Activated CD4-positive, alpha-beta memory T cell treated with anti-CD3 and anti-CD28 coated beads, Interleukin-2, amount 10 ng/mL, durations not matched to agents 7 days and 5 days (primary cell): ENCODE measurements at places on chromosomes 6 and 20. TPM values are rescaled to one million over a fixed set of nuclear protein-coding genes. Genes with fewer than 3 reads are reported as not detected.

GRCh38 chr6:157849288-157850017 is 26.4 kb downstream of the SNX9 start:
- H3K27me3 ChIP-seq = no peaks in the 10 kb centered on the region
- peaks cover 29% of the 10 kb centered on the region for H3K4me1 ChIP-seq
- peaks cover 19% of the 10 kb centered on the region for H3K36me3 ChIP-seq
- no peak for DNase-seq
- no peak overlapping the region for H3K4me3 ChIP-seq

GSTA2 gene
- total RNA-seq = not detected

YWHAB gene
- 279 TPM for total RNA-seq

DNA sequence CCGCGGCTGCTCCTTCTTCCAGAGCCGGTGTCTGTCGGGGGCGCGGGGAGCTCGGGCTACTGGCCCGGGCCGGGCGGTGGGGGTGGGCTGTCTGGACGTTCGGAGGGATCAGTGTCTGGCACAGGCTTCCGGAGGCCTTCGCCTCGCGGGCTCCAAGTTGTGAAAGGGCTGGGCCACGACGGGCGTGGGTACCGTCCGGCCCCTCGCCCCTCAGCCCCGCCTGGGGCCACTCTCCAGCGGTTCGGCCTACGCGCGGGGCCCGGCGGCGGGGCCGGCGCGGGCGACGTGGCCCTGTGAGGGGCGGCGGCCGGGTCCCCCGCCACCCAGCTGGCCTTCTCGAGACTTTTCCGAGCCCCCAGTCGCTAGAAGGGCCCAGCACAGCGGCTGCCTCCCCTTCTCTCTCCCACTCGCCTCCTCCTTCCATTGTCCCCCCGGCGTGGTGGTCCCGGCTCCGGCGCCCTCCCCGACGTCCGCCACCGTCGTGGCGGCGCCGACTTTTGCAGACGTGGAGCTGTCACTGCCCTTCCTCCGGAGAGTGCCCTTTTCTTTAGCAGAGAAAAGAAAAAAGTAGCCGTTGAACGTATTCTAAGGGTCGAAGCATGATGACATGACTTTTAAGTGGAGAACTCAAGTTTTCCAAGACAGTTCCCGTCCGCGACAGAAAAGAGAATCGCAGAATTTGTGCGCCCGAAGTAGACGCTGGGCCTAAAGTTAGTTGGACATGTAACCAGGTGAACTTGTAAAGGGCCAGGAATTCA is 571 bp downstream of the ITCH start:
- peak overlapping the region; percentile 90 for H3K27ac ChIP-seq
- peak overlapping the region; percentile 96 for H3K4me3 ChIP-seq
- peaks cover 34% of the 10 kb centered on the region for H3K36me3 ChIP-seq
- peak; percentile 24 for DNase-seq
- H3K4me1 ChIP-seq = peaks cover 52% of the 10 kb centered on the region

SLC22A1 gene
- 1.3 TPM for total RNA-seq

DNA sequence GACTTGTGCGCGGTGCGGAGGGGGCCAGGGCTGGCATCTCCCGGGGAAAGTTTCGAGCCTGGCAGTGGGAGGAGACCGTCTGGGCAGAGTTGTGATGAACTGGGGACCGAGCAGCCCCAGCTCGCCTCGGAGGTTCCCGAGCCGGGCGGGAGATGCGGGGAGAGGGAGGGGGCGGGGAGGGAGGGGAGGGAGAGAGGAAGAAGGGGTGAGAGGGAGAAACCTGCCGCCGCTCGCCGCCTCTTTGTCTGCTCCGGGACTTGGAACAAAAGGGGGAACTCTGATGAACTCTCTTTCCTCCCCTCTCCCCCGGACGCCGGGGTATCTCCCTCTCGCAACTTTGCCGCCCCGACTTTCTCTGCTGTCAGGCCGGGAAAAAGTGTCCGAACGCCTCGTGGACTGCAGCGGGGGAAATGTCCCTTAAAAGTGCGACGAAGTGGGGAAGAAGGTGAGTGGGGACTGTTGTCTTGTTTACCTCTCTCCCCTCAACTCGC is 72.7 kb downstream of the SOX4 start:
- no peak overlapping the region for H3K4me3 ChIP-seq
- no peak overlapping the region for H3K27ac ChIP-seq
- H3K36me3 ChIP-seq = peaks cover 5% of the 10 kb centered on the region
- no peak for DNase-seq

DNA sequence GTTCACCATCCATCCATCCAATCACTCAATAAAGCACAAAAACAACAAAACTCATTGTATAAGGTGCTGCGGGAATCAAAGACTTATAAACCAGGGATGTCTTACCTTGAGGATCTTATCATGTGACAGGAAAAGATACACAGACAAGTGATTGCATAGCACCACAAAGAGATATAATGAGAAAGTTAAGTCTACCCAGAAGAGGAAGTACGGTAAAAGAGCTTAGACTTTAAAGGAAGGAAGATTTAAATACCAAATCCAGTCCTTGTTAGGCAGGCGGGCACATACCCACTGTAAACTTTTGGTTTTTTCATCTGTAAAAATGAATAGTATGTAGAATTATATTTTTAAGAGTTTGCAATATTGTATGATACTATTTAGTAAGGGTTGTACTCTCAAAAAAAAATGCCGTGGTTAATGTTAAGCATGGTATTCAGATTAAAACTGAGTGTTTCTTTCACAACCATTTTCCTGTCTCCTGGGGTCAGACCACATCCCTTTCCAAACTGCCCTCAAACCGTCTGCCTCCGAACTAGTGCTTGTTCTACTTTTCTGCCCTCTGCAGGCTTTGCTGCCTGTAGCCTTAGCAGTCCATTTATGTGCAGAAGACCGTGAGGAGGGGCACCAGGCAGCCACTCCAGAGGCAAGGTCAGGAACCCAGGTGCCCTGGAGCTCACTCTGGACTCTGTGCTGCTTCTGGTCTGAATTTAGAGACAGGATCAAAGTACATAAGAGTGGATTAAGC is 179.5 kb upstream of the SYNDIG1 start:
- peaks cover 20% of the 10 kb centered on the region for H3K4me1 ChIP-seq
- H3K27ac ChIP-seq = peak overlapping the region; percentile 58
- peak; percentile 50 for DNase-seq
- H3K4me3 ChIP-seq = no peak overlapping the region
- no peaks in the 10 kb centered on the region for H3K27me3 ChIP-seq
- peaks cover 2% of the 10 kb centered on the region for H3K36me3 ChIP-seq

- H3K4me1 ChIP-seq = peaks cover 33% of the 10 kb centered on the region
- no peaks in the 10 kb centered on the region for H3K27me3 ChIP-seq
- H3K27ac ChIP-seq = peak overlapping the region; percentile 78
- H3K4me3 ChIP-seq = peak overlapping the region; percentile 96
- DNase-seq = peak; percentile 31
Observed at GRCh38 chr20:33812152-33812849, 1.2 kb downstream of the CHMP4B start.

DNA sequence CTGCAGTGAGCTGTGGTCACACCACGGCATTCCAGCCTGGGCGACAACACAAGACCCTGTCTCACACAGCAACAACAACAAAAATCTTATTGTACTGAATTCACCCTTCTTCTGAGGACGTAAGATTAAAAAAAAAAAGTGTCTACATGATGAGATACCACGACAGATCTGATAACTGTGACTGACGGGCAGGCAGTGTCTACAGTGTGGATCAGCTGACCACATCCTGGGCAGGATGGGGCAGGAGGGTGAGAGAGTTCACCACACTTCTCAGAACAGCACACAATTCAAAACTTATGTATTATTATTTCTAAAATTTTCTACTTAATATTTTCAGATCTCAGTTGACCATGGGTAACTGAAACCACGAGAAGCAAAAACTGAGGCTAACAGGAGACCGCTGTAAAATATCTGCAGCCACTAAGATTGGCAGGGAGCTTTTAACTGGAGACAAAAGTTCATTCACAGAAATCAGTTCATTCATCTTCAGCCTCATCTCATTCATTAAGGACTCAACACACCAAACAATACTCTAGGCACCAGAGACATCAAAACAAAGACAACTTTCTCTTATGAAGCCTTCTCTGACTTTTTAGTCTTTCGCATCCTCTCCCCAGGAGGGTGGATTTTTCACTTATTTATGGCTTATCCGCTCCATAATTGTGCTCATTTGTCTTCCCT is 15.7 kb upstream of the NHSL1 start:
- peak; percentile 73 for DNase-seq
- H3K4me1 ChIP-seq = peaks cover 25% of the 10 kb centered on the region

GRCh38 chr6:116444092-116444491 is 17.1 kb upstream of the CALHM6 start:
- no peaks in the 10 kb centered on the region for H3K36me3 ChIP-seq
- no peak overlapping the region for H3K4me3 ChIP-seq
- H3K27ac ChIP-seq = no peak overlapping the region
- peaks cover 29% of the 10 kb centered on the region for H3K4me1 ChIP-seq

- H3K4me1 ChIP-seq = peaks cover 30% of the 10 kb centered on the region
- H3K4me3 ChIP-seq = no peak overlapping the region
- no peaks in the 10 kb centered on the region for H3K36me3 ChIP-seq
- DNase-seq = no peak
Observed at GRCh38 chr6:36742146-36742545, 44.5 kb downstream of the RAB44 start.

GRCh38 chr20:38139977-38140753 is 24.9 kb downstream of the TGM2 start:
- DNase-seq = no peak
- H3K4me1 ChIP-seq = no peaks in the 10 kb centered on the region
- H3K4me3 ChIP-seq = no peak overlapping the region
- no peaks in the 10 kb centered on the region for H3K27me3 ChIP-seq
- no peaks in the 10 kb centered on the region for H3K36me3 ChIP-seq
- no peak overlapping the region for H3K27ac ChIP-seq

- no peak overlapping the region for H3K27ac ChIP-seq
- peaks cover 8% of the 10 kb centered on the region for H3K36me3 ChIP-seq
- DNase-seq = no peak
- no peak overlapping the region for H3K4me3 ChIP-seq
- H3K27me3 ChIP-seq = no peaks in the 10 kb centered on the region
Observed at GRCh38 chr6:4004249-4004648, 74.7 kb downstream of the FAM217A start.

EYA4 gene
- not detected for total RNA-seq

DNA sequence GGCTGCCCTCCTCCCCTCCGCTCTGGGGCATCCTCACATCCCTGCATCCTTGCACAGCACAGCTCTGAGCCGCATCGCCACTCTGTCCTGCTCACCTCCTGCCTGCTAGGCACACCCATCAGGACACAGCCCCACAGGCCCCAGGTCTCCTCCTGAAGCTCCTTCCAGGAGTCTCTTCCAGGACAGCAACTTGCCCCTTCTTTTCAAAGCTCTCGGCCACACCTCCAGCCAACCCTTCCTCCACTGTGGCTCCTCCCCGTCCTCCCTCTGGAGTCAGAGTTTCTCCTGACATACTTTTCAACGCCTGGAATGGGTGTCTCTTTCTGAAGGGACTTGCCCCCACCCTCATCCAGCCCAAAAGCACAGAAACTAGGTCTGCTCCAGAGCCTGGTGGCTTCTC is 77.3 kb downstream of the SLC23A2 start:
- H3K4me3 ChIP-seq = no peak overlapping the region
- H3K4me1 ChIP-seq = peaks cover 11% of the 10 kb centered on the region
- no peak for DNase-seq
- no peaks in the 10 kb centered on the region for H3K27me3 ChIP-seq

GRCh38 chr6:143698759-143699429 is 21.1 kb downstream of the PHACTR2 start:
- DNase-seq = no peak
- H3K4me3 ChIP-seq = no peak overlapping the region
- H3K27ac ChIP-seq = no peak overlapping the region
- H3K4me1 ChIP-seq = peaks cover 3% of the 10 kb centered on the region
- peaks cover 3% of the 10 kb centered on the region for H3K36me3 ChIP-seq
- H3K27me3 ChIP-seq = no peaks in the 10 kb centered on the region

DNA sequence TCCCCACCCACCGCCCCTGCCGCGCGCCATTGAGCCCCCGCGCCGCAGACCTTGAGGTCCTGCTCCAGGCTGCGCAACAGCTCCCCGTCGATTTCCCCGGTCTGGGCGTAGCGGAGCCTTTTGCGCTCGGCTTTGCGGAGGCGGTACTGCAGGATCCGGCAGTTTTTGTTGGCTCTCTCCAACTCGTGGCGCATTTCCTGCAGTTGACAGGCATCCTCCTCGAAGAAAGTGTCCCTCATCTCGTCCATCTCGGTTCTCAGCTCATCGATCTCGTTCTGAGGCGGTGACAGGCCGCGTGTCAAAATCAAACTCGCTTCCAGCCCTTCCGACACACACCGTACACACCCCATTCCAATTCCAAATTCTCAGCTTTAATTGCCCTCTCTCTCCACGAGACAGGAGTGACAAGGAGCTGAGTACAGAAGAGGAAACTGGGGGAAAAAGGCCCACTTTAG is 4.3 kb downstream of the MTCL3 start:
- peak overlapping the region; percentile 85 for H3K4me3 ChIP-seq
- peaks cover 2% of the 10 kb centered on the region for H3K27me3 ChIP-seq
- H3K4me1 ChIP-seq = peaks cover 50% of the 10 kb centered on the region
- peaks cover 31% of the 10 kb centered on the region for H3K36me3 ChIP-seq
- DNase-seq = peak; percentile 75

MYMX gene
- total RNA-seq = not detected

MYH7B gene
- 0.15 TPM for total RNA-seq

IRF4 gene
- total RNA-seq = 171 TPM

CLVS2 gene
- total RNA-seq = not detected

DNA sequence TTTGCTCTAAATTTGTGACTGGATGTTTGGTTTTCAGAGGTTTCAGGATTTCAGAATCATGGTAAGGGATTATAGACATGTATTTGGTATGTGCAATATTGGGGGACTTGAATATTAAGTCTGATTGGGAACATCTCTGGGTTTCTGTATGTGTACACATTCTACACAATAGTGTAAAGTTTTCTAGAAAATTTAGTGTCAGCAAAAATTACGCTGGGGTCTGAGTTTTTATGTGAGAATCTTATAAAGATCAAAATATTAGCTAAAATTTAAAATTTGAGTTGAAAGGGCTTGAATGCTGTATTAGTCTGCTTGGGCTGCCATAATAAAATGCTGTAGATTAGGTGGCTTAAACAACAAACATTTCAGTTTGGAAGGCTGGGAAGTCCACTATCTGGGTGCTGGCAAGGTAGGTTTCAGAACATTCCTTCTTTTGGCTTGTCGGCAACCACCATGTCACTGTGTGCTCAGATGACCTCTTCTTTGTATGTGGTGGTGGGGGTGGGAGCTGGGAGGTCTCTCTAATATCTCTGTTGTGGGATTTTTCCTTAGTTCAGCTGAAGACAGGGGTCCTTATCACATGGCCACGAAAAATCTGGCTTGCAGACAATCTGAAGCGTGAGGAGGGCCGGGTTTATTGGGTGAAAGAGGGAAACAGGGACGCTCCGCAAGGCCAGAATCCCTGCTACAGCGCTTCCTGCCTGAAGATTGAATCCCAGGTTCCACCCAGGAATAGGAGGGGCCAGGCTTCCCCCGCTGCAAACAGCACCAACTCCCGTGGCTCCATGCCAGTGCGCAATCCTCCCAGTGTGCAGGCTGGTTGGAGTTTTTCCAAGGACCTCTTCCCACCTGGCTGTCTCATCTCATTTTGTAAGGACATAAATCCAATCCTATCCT is 299.7 kb downstream of the PLCB1 start:
- H3K27me3 ChIP-seq = no peaks in the 10 kb centered on the region
- H3K4me1 ChIP-seq = peaks cover 6% of the 10 kb centered on the region
- no peaks in the 10 kb centered on the region for H3K36me3 ChIP-seq
- no peak overlapping the region for H3K27ac ChIP-seq
- no peak overlapping the region for H3K4me3 ChIP-seq
- DNase-seq = no peak

PSMG4 gene
- 19.8 TPM for total RNA-seq

RIPPLY2 gene
- not detected for total RNA-seq

GRCh38 chr20:44198872-44199271 is 11.7 kb downstream of the OSER1 start:
- H3K4me3 ChIP-seq = no peak overlapping the region
- peaks cover 71% of the 10 kb centered on the region for H3K36me3 ChIP-seq
- peaks cover 50% of the 10 kb centered on the region for H3K4me1 ChIP-seq
- no peaks in the 10 kb centered on the region for H3K27me3 ChIP-seq
